Ammon's horn (tissue), 1 donor: ENCODE measurements at places on chromosomes 13 and 19.

DNA sequence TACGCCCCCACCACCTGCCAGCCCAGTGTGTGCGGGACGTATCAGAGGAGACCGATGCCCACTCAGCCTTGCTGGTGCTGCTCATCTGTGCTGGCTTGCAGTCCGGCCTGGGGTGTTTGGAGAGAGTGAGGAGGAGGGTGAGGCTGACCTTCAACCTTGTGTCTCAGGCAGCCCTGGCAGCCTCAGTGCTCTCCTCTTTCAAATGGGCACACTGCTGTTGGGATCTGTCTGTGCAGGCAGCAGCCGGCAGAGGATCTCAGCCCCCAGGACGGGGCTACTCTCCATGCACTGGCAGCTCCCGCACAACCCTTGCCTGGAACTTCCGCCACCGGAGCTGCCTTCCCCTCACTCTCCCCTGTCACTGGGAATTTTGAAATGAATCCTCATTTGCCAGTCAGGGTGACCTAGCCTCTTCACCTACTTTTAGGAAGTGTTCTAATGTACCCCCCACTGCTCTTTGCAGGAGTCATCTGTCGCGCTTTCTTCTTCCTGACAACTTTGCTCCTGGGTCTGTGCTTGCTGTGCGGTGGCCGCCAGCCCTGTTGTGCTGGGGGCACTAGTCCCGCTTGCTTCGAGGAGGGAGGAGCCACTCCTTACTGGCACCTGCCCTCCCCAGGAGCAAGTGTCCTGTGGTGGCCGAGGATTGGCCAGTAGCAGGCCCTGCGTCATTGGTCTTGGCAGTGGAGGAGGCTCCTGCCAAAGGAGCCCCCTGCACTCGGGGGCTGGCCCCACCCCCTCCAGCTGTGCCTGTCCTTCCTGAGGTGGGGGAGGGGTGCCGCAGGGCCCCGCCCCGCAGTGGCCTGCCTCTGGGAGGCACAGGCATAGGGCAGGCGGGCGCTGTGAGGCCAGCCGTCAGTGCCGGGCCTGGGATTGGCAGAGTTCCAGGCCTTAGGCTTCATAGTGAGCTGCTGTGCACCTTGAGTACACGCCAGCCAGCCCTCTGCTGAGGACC is 53.4 kb downstream of the TSSK6 start:
- DNase-seq: no peak

- DNase-seq: no peak
Observed at GRCh38 chr13:97885641-97886040, 67.8 kb upstream of the IPO5 start.

DNA sequence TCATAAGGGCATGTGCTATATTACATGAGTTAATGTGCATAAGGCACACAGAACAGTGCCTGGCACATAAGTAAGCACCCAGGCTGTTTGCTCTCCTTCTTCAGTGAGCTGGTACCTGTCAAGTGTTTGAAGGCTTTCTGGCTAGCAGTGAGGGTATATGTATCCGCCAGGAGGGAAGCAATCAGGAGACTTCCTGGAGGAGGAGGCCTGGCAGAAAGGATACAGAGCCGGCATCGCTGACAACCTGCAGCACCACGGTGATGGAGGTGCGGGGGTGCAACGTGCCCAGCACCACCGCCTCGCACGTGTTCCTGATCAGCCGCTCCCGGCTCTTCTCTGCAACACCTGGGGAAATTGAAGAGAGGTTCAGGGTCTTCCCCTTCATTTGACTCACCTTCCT is 5.5 kb downstream of the EXOSC5 start:
- no peak for DNase-seq

DNA sequence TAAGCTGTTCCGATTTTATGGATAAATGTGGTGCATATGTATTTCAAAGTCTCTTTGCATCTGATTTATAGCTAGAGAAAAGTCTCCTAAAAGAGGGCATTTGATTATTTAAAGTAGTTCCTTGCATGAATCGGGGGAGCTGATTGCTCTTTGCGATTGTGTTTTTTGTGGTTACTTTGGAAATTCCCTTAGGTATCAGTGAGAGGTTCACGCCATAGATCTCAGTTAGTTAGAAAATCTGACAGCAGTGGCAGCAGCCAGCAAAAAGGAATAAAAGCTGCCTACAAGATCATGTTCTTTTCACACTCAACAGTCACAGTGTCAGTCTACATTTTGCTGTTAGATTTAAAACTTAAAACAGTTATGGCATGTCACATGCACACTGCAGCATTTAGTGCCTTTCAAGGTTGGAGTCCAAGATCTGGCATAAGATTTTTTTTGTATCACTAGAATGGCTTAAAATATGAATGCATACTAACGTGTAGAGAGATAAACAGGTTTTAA is 436.5 kb upstream of the PCDH20 start:
- no peak for DNase-seq

GRCh38 chr19:48815870-48816501 is 5.2 kb upstream of the BCAT2 start:
- DNase-seq: no peak

DNA sequence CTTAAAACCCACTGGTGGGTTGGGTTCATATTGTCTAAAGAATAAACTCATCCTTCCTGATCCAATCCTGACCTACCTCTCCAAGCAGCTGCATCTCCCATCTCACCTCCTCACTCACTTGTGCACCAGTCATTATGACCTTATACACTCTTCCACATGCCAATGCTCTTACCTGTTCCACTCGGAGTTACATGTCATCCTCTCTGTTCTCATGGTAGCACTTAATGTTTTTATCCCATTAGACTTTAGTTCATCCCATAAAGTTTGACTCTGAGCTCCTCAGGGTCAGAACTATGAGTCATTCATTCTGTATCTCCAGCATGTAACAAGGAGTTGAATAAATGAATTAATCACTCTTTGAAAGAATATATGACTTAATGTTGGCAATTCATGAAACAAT is 330.2 kb downstream of the KLF12 start:
- DNase-seq: no peak

DNA sequence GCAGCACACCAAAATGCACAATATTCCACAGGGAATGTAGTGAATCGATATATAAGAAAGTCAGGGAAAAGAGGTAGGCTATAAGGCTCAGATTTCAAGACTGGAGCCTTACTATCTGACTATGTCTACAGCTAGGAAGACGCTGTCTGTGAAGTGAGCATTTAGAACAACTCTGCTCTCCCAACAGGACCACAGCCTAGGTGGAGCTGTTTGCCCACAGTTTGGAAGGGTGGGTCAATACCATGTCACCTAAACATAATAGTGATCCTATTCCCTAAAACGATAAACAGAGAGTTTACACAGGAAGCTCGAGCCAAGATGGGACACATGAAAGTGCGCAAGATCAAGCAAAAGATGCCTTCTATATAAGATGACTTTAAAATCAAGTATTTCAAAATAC is 2486.0 kb upstream of the PCDH20 start:
- no peak for DNase-seq

DNA sequence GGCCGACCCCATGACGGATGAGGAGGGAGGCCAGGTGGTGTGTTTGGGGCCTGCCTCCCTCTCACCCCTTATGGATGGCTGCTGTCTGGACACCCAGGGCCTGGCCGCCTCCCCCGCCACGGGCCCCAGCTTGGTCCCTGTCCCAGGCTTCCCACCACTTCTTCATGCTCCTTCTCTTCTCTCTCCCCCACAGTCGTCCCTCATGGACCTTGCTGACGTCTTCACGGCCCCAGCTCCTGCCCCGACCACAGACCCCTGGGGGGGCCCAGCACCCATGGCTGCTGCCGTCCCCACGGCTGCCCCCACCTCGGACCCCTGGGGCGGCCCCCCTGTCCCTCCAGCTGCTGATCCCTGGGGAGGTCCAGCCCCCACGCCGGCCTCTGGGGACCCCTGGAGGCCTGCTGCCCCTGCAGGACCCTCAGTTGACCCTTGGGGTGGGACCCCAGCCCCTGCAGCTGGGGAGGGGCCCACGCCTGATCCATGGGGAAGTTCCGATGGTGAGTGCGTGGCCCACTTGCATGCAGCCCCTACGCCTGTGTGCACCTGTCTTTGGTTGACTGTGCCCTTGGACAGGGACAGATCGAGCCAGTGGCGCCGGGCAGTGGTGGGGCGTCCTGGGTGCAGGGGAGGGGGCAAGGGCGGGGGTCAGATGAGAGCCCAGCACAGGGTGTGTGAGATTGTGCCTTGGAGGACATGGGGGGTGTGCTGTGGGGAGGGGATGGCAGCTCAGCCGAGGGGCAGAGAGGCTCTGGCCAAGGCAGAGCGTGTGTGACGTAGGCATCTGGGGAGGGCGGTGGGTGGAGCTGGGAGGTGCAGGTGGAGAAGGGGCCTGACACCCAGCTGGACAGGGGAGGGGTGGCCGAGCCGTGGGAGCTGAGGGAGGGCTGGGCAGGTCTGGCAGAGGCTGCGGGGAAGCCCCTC is 16.8 kb downstream of the EPN1 start:
- no peak for DNase-seq

DNA sequence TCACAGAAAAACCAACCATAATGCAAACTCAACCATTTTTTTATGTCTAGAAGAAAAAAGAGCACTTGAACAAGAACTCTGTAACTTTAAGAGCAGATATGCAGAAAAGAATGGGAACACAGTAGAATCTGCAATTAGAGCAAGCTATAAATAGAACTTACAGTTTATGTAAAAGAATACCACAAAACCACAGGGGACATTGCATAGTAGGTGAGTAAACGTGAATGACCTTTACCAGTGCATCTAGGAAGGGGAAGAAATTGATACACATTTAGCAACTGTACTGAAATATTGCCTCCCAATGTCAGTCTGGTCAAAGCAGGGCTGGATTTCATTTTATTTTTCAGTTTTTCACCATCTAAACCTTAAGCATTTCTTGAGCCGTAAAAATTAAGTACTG is 242.2 kb upstream of the EDNRB start:
- no peak for DNase-seq

DNA sequence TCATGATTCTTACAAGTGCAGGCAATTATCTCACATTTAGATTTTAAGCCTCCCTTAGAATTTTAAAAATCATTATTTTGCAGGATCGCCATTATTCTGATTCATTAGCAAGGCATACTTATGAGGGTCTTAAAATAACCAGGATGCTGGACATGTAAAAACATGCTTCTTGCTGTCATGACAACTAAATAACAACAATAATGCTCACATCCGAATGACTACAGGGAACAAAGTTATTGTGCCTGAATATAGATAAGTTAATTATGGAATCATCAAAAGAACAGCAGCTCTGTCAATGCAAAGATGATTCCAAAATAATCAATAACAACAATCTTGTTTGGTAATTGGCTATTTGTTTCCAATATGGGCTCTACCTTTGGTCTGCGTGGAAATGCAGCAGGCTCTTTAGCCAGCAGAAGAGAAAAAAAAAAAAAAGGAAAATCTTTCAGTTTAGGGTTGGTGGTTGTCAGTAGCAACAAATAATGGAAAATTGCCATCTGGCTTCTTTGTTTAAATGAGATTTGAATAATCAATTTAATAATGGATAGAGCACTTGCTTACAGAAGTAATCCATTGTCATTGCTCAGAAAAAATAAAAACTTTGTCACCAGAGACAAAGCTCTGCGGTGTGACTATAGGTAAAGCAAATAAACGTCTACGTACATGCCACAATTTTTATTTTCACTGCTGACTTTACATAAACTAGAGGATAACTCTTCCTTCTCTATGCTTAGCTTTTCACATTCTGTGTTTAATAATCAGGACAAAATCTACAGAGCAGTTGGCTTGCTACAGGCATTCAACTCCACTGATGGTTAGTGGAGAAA is 468.9 kb upstream of the TSHZ3 start:
- DNase-seq: no peak
